ENCODE measurements at places on chromosomes 4 and X.

- no peak for DNase-seq
These were observed 67.1 kb upstream of the TRIM2 start for GRCh38 chr4:153137159-153137558.

- no peak for DNase-seq
These were observed 263.5 kb upstream of the DKK2 start for GRCh38 chr4:107299646-107300045.

GRCh38 chr4:65661471-65661870, 8.8 kb downstream of the EPHA5 start:
- DNase-seq, result no peak

GRCh38 chrX:19958552-19959486, 32.0 kb downstream of the BCLAF3 start:
- no peak for DNase-seq

DNA sequence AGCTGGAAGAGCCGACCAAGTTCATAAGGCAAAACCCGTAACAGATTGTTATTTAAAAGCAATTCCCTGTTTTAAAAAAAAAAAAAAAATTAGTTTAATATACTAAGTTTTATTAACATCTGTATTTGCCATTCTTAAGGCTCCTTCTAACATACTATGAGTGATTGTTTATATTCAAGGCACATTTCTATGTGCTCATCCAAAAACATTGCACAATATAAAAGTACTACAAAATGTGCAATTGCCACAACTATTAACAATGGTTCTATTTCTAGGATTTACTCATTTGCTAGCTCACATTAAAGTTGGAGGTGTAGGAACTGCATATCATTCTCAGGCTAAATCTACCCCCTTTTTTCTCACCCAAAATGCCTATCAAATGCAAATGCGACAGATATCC, 46.1 kb downstream of the CNOT6L start:
- no peak for DNase-seq

- no peak for DNase-seq
These were observed 316.3 kb downstream of the CAMK2D start for GRCh38 chr4:113445286-113445685.

- DNase-seq, result no peak
These were observed 23.6 kb upstream of the GPR78 start for GRCh38 chr4:8556341-8557150.

DNA sequence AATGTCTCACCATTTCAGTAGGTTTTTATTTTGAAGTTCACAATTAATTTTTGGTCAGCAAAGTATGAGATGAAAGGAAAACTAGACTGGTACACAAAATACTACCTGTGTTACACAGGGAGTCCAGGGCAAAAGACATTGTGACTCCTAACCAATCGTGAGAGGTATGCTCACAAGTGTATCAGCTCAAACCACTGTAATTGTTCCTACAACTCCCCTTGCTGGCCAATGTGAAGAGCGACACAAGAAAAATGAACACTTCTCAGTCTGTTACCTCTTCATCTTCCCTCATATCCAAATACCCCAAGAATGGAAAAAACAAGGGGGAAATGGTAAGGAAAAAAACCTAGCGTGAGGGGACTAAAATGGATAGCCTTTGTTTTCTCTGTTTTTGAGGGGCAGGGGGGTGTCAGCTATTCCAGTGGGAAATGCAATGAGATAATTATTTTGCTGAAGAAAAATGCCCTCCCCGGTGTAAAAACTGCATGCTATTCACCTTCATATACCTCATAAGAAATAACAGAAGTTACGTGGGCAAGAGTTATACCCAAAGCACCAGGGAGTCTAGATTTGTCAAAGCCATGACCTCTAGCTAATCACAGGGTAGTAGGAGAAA, 30.6 kb upstream of the NSUN7 start:
- DNase-seq, result no peak

DNA sequence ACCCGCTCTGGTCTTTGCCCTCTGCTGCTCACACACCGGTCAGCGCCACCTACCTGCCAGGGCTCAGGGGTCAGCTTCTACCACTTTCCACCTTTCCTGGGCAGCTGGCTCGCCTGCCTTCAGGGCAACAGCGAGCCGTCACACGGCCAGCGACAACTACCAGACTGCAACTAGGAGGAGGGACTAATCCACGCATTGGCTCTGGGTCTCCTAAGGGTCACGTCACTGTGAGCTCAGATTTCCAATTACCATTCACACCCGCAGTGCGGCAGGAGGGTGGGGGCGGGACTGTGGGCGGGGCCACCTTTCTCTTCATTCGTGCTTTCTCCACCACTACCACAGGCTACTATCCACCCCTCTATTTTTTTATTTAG, at the start of gene BEX5:
Gene BEX5, minus strand, starts transcription at position 172 of the 374 bp plus-strand sequence. CDS start 1,712 bp downstream, outside the sequence.
- peak; percentile 65 for DNase-seq

- no peak for DNase-seq
These were observed 2.1 kb downstream of the PDS5A start for GRCh38 chr4:39975488-39976089.

GRCh38 chrX:10519761-10520160, 100.6 kb downstream of the MID1 start:
- DNase-seq, result no peak

- no peak for DNase-seq
These were observed 36.0 kb downstream of the LHFPL1 start for GRCh38 chrX:112643721-112644120.

DNA sequence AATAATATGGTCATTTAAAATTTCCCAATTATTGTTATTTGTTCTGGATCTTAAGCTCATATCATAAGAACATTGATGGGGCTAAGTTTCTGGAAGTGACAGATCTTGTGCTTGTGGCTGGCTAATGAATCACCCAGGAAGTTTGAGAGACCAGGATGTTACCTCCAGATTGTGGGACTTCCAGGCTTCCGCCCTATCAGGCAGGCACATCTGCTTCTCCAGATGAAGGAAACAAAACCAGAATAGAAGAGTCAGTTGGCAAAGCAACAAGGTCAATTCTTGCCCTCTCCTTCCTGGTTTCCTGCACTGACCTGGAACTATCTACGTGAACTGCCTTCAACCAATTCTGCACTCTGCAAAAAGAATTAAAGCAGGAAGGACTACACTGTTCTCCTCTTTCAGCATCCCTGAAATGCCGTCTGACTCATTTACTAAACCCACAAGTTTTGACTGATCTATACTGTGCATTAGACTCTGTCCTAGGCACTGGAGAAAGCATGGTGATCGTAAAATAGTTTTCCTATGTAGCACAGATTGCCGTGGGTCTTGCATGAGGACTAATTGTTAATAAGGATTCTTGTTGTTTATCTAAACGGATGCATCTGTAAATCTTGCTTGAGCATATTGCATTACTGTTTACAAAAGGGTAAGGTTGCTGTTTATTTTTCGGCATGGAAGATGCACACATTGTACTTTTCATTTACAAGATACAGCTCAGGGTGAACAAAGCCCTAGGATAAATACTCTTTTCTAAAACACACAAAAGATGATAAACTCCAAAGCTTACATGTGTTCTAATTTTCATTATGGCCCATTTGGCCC, 74.6 kb downstream of the AMELX start:
- DNase-seq, result no peak

DNA sequence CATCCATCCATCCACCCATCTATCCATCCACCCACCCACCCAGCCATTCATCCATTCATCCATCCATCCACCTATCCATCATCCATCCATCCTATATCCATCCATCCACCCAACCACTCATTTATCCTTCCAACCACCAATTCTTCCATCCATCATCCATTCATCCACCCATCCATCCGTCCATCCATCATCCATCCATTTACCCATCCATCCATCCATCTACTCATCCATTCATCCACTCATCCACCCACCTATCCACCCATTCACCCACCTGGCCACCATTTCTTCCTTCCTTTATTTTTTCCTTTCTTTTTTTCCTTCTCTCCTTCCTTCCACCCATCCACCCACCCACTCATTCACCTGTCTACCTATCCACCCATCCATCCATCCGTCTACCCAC, 25.2 kb downstream of the HTRA3 start:
- DNase-seq, result no peak

- peak; percentile 77 for DNase-seq
These were observed 256.1 kb upstream of the ADGRL3 start for GRCh38 chr4:60944060-60944459.

GRCh38 chrX:11341274-11342201, 48.3 kb downstream of the AMELX start:
- no peak for DNase-seq

DNA sequence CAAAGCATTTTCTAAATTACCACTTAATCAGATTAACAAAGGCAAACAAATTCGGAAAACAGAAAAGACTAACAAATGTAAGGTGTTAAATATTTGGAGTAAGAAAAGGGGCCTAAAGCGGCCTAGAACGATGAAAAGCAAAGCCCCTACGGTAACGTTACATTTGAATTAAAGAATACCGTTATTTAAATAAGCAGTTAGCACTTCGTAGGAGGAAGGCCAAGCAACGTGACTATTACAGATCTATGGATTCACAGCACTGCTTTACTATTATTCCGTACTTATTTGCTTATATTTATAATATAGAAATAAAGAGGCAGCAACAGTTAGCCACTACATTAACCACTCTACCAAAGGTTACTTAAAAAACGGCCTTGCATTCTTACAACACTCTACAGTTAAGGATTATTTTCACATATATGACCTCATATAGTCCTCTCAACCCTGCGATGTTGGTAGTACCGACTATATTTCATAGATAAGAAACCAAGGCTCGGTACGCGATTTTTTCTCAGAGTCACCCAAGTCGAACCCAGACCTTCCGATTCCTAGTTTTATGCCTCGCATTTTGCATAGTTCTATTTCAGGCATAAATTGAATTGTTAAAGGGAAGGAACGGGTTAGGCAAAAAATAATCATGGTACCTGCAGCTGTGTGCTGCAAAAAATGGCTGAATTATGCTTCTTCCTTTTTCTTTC, 2.9 kb downstream of the KLHL15 start:
- DNase-seq, result no peak

- DNase-seq, result peak; percentile 59
These were observed 28.0 kb upstream of the AMBN start for GRCh38 chr4:70564033-70564432.

DNA sequence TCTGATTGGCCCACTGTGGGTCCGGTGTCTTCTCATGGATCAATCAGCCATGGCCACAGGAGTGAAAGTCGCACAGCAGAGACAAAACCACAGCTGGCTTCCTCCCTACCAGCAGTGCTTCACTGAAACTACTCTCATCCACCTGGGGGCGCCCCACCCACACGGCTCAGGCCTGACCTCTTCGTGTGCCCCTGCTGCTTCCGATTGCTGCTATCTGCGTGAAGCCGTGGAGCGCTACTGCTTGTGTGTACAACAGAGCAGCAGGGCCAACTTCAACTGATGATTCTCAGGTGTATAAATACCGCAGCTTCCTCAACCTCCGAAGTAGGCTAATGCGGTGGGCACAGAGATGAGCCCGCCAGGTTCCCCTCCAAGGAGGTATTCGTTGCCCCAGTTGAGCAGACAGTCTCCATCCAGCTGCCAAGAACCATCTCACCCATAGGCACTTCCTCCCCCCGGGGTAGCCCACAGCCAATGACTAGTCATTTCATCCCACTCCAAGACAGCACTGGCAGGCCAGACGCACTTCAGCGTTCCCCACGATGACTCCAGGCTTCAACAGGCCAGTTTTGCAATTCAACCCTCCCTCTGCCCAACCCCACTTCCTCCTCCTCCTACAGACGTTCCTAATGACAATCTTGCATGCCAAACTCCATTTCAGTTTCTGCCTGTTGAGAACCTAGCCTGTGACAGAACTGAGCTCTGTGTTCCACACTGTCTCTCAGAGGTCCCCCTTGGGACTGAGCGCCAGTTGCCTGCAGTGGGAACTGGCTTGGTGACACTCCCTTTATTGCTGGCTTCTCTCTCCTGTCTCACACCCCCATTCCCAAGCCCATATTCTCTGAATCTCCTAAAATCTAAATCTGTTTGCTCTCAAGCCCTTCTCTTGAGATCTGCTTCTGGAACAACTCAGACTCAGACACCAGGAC, 41.3 kb upstream of the ATP6AP2 start:
- DNase-seq, result peak; percentile 11

DNA sequence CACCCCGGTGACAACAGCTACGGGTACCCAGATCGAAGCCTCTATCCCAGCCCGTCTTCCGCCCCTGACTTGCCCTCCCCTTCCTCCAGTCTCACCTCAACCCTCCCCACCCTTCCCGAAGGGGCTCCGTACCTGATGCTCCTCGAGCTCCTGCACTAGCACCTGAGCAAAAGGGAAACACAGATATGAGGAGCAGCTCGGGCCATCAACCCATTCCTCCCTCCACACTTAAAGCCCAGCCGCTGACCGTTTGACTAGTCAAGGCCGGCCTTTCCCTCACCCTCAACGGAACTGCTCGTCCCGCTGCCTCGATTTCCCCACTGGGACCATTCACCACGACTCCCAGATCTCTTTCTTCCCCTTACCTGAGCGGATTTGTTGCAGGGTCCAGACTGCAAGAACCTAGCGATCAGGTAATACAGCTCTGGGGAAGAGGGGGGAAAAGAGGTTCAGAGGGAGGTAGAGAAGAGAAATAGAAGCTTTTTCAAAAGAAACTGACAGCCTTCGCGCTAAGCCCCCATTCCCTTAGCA, 731 bp downstream of the BRWD3 start:
- peak; percentile 5 for DNase-seq

- DNase-seq, result no peak
These were observed 49.0 kb downstream of the AMMECR1 start for GRCh38 chrX:110268886-110269285.

DNA sequence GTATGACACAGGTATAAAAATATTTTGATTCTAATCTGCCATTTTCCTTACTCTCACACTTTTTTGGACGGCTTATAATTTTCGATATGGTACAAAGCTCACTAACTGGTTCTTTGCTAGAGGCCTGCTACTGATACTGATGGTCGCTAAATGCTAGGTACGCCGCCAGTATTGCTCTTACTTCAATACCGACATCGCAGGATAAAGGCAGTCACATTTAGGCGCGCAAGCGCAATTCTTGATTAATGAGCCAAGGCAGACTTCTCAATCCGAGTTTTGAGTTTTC, 557 bp upstream of the USP38 start:
- peak; percentile 71 for DNase-seq

DNA sequence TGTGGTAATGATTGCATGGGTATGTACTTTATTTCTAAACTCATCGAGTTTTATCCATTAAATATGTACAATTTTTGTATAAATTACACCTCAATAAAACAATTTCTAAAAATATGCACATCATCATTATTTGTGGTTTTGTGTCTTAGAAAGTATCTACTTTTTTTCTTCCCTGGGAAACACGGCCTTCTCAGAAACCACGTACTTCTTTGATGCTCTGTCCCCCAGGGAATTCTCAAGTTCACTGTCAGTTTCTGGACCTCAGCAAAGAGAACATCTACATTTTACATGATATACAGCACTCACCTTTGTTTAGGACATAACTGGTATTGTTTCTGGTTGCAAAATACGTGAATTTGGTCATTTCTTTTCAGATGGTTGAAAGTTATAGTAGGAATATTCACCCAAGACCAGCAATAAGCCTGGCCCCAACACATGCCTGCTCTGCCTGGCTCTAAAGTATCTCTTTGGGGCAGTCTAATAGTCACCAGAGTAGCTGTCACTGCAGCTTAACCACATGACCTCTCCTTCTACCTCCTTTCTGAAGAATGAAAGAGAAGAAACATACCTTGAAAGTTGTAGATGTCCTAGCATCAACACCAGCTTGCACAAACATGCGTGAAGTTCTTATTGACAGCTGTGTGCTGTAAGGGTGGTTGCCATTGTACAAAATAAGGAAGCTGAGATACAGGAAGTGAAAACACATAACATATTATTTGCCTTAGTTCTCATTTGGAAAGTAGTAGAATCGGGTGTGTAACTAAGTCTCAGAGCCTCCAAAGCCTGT, 48.4 kb upstream of the SPANXN4 start:
- DNase-seq, result no peak

GRCh38 chr4:145936997-145937901, 1.4 kb downstream of the ZNF827 start:
- DNase-seq, result peak; percentile 2

GRCh38 chr4:7521666-7522065, 86.9 kb upstream of the PSAPL1 start:
- DNase-seq, result no peak
